ENCODE measurements at places on chromosomes 3 and 15. TPM values are rescaled to one million over a fixed set of nuclear protein-coding genes. Genes with fewer than 3 reads are reported as not detected.

- DNase-seq: no peak
Measured at GRCh38 chr3:196968233-196969133, at the start of gene PIGZ. Gene PIGZ, minus strand, starts transcription at chr3:196968833. Its CDS starts 16,802 bp downstream, at chr3:196952031.

Gene TMEM45A
- total RNA-seq: 20.8 TPM

Gene CACNA2D3
- total RNA-seq: 0.36 TPM

- no peak for DNase-seq
Measured at GRCh38 chr3:148173851-148174250, 523.9 kb upstream of the AGTR1 start.

DNA sequence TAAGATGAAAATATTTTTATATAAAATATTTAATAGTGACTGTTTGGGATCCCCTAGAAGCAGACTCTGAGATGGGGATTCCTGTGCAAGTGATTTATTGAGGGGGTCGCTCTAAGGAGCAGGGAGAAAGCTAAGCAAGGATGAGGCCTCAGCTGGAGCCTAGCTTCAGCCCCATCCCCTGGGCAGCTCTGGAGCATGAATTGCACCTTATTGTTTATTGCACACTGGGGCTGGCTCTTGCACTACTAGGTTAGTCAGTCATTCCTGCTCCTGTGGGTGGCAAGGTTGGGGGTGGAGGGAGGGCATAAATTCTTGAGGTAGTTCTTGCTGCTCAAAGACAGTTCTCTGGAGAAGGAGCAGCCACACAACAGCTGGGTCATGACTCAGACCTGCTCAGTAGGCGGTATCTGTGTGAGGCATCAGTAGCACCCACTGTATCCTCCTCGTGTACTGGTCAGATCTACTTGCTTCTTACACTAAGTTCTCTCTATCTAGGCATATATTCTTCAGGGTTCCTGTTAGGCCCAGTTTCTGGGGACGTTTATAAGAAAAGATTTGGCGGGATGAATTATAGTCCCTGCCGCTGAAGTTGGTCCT lies 27.2 kb upstream of the TNFSF10 start:
- DNase-seq: peak; percentile 98

Gene ITIH3
- 1.1 TPM for total RNA-seq

Gene ACTRT3
- total RNA-seq: 2.5 TPM

- no peak for DNase-seq
Measured at GRCh38 chr3:197260491-197261163, 37.8 kb downstream of the DLG1 start.

Gene CCDC39
- total RNA-seq: not detected

GRCh38 chr15:41983621-41984571 lies 11.5 kb upstream of the EHD4 start:
- no peak for DNase-seq

GRCh38 chr3:136067211-136067610 lies 101.7 kb downstream of the PPP2R3A start:
- no peak for DNase-seq

Gene AGBL1
- not detected for total RNA-seq

- DNase-seq: no peak
Measured at GRCh38 chr15:44381236-44381635, 46.2 kb upstream of the CTDSPL2 start.

DNA sequence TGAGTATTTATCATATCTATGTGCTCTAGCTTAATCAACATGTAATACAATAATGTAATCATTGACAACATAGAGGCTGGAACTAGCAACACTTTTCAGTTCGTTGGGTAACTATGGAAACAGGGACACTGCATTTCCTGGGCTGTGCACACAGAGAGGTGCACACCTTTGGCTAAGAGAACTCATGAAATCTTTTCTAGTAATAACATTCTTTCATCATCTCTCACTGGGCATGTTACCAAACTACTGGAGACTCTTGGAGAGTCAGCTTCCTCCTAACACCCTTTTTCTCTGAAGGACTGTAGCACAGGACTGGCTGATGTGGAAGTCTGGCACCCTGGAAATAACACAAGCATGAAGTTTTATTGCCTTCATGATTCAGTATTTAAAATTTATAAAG lies 135.6 kb downstream of the KCNMB2 start:
- DNase-seq: peak; percentile 34

Gene CSK
- 13.6 TPM for total RNA-seq

Gene SEMA3G
- not detected for total RNA-seq

- no peak for DNase-seq
Measured at GRCh38 chr3:54235998-54236397, 113.6 kb downstream of the CACNA2D3 start.

Gene GOLGA6L10
- under 0.01 TPM for total RNA-seq

Gene MKRN3
- under 0.01 TPM for total RNA-seq

DNA sequence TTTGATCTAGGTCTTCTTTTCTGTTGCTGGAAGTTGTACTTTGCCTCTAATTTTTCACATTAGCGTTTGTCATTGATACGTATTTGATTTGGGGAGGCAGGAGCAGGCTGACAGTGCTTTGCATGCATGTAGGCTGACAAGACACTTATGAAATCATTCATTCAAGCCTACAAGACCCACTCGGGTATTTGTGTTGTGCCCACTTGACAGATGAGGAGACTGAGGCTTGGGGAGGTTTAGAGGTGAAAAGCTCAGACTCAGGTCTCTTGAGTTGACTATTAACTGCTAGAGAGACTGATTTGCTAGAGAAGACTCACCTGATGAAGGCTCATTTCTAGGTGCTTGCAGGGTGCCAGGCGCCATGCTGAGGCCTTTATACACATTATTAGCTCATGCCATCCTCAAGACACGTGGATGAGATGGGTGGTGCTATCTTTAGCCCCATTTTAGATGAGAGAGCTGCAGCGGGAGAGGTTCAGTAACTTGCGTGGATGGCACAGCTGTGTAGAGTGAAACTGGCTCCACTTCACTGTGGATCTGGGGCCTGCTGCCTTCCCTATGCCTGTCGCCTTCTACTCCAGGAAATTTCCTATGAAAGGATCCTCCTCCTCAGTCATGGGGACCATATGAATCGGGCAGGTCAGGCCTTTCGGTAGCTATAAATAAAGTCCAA lies 192.7 kb downstream of the ITPR1 start:
- no peak for DNase-seq

DNA sequence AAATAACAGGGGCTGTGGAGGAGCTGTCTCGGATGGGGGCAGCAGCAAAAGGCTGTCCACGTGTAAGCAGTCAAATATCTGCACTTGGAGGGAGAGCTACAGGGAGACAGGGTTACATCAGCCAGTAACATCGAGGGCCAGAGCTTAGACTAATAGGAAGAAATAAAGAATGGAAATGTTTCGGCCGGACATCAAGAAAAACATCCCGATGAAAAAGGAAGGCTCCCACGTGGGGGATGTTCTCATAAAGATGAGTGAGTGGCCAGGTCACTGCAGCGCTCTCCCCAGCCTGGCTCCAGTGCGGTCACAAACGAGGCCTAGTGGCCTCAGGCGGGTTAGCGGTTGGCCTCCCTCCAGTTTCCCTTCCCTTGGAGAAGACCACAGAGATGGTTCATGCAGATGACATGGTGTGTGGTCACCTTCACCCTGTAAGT lies 56.1 kb upstream of the WNT5A start:
- no peak for DNase-seq

GRCh38 chr15:58666957-58667356 lies 82.5 kb downstream of the ADAM10 start:
- DNase-seq: peak; percentile 62

GRCh38 chr15:74520407-74520806 lies 20.6 kb upstream of the ARID3B start:
- no peak for DNase-seq

DNA sequence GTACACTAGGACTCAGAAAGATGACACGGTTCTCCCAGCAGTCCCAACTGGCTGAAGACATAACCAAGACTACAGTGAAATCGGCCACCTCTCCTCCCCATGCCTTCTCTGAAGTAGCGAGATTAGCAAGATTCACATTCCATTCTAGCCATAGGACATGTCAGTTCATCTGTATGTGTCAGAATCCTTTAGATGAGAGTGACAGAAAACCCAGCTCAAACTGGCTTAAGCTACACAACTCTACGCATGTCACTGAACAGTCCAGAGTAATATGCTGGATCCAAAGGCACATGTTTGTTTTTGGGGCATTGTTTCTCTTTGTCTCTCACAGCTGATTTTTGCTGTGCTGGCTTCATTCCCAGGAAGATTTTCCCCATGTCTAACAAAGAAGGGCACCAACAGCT lies 75.8 kb downstream of the RARB start:
- no peak for DNase-seq

Gene SOX14
- total RNA-seq: not detected

DNA sequence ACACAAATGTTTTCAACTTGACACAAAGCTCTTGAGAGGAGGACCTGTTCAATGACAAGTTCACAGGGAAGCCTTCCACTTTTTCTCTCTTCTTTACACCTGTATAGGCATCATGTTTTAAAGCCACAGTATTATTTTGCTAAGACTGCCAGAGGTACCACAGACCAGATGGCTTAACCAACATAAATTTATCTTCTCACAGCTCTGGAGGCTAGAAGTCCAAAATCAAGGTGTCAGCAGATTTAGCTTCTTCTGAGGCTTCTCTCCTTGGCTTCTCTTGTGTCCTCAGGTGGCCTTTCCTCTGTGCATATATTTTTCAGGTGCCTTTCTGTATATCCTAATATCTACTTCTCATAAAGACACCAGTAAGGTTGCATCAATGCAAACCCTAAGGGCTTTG lies 435.2 kb upstream of the GBE1 start:
- no peak for DNase-seq

DNA sequence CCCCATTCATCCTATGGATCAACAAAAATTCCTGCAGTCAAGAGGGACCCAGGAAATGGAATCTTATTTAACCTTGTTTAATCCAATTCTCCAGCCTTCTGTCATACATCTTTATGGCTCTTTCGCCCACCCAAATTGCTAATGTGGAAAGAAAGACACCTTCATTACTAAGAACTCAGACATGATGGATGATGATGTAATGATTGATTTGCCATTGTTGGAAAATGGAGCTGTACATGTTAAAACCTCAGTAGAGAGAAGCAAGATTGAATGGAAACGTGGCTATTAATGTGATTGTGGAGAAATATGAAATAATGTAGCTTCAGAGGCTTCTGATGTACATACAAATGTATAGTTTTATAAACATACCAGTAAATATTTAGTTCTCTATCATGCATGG lies 15.7 kb upstream of the PTPRG start:
- no peak for DNase-seq

Gene PCLAF
- total RNA-seq: 34.2 TPM

GRCh38 chr3:157606011-157606851 lies 103.0 kb upstream of the VEPH1 start:
- peak; percentile 71 for DNase-seq

DNA sequence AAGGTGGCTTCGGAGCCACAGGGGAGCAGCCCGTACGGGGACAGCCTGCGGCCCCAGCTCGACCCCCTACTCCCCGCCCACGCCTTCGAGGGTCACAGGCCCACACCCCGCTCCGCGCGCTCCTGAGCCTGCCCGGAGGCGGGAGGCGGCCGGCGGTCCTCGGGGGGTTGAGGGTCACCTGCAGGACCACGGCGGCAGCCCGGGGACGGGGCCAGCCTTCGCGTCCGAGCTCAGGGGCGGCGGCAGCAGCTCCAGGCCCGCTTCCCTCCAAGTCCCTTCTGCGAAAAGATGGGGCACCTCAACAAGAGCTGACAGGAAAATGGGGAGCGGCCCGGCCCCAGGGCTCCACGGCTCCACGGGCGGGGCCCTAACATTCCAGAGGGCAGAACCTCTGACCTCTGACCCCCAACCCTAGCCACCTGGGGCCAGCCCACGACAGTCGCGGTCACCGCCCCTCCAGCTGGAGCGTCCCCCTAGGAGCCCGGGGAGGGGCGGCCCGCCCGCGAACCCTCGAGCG lies 428 bp downstream of the LYSMD4 start:
- no peak for DNase-seq

Gene ARL6IP5
- 126 TPM for total RNA-seq

DNA sequence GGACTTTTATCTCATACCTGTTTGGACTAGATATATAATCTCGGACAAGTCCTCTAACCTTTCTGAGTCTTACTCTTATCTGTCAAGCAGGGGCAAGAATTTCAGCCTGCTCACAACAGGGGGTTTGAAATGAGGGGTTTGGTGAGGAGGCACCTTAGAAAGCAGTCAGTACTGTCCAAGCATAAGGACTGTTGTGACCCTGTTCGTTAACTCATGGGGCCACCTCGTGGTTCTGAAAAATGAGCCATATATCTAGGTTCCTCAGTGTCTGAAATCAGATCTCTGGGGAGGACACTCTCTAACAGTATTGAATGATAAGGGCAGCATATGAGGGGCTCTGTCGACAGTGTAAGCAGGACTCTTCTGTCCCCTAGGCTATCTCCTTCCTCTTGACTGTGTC lies 7.2 kb upstream of the TIMP4 start:
- DNase-seq: no peak

GRCh38 chr15:60989696-60990095 lies 239.4 kb downstream of the RORA start:
- DNase-seq: peak; percentile 22

GRCh38 chr15:32636410-32636809 lies 5.1 kb upstream of the SCG5 start:
- no peak for DNase-seq

GRCh38 chr3:157058392-157059071 lies 101.4 kb downstream of the CCNL1 start:
- DNase-seq: no peak

DNA sequence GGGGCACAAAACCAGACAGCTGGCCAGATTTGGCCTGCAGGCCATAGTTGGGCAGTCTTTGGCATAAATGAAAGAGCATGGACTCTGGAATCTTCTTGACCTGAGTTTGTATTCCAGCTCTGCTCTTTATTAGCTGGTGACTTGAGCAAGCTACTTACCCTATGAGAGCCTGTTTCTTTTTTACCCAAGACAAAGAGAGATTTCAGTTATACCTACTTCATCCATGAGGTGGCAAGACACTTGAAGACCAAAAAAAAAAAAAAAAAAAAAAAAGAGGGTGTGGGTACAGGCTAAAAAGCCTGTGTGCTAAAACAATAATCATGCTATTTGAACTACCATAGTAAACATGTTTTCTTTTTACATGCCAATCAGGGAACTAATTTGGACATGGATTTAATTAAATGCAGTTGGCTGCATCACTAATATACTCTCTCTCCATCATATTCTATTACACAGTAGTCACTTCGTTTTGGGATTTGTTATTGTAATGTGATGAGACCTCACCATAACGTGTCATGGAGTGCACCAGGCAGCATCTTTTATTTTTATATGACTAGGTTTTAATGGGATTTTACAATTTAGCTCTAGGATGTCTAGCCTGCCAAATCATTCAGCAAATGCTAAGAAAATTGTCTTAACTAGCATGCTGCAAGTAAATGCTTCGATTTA lies 109.2 kb upstream of the FHIT start:
- no peak for DNase-seq

GRCh38 chr3:185175370-185175987 lies 22.6 kb upstream of the C3orf70 start:
- DNase-seq: peak; percentile 22

DNA sequence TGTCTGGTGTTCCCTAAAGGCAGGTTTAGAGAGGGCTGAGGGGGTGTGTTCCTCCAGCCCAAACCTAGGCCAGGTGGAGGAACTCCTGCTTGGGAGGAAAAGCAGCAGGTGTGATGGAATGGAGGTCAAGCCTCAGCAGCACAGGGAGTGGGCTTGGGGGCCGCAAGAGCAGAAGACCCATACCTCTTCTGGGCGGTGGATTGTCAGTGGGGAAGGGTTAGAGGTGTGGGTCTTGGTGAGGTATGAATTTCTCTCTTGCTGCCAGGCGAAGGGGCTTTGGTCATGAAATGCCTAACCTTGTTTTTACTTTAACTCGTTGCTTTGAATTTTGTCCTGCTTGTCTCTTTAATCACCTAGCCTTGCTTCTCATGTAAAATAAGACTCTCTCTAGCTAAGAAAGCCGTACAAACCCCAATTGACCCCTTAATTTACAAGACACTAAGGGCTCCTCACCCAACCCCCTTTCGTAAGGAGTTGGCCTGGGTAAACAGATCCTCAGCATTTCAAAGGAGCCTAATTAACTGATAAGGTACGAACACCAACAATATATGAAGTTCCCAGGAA lies 38.9 kb downstream of the DHX30 start:
- DNase-seq: no peak
